Transverse colon (tissue), 4 donors: ENCODE measurements at places on chromosomes 5 and 9.
A peak's percentile ranks its signal among the peaks of the same experiment; 100 is the strongest.

- DNase-seq, result no peak
Observed at GRCh38 chr5:175706499-175706898, 48.6 kb downstream of the HRH2 start.

- DNase-seq, result no peak
Observed at GRCh38 chr5:93512799-93513198, 68.2 kb downstream of the NR2F1-AS1 start.

GRCh38 chr9:127568971-127569885 is 42.8 kb upstream of the STXBP1 start:
- DNase-seq, result peak; percentile 88

- no peak for DNase-seq
Observed at GRCh38 chr5:436641-436975, 6.4 kb upstream of the EXOC3 start.

DNA sequence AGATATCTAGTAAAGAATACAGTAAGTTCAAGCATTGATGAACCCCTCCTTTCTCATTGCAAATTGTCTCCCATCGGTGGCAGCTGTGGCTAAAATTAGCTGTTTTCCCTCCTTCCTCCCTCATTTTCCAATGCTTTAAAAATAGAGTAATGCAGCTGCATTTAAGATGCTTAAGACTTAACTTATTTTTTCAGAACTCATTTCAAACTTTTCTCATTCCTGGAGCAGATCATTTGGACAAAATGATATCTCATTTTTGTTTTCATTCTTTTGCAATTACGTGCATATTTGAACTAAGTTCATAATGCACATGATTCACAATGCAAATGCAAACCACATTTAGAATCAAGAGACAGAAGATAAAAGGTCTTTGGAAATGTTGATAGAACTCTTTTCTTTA is 14.6 kb downstream of the HSPB3 start:
- no peak for DNase-seq

- DNase-seq, result no peak
Observed at GRCh38 chr9:3043369-3043768, 199.5 kb upstream of the PUM3 start.
